Stimulated activated CD4-positive, alpha-beta T cell treated with anti-CD3 and anti-CD28 coated beads, Interleukin-12 subunit alpha, Interleukin-12 subunit beta, amount 100 ng/mL, for 48 hours (primary cell): ENCODE measurements at places on chromosomes 5 and 9.

DNA sequence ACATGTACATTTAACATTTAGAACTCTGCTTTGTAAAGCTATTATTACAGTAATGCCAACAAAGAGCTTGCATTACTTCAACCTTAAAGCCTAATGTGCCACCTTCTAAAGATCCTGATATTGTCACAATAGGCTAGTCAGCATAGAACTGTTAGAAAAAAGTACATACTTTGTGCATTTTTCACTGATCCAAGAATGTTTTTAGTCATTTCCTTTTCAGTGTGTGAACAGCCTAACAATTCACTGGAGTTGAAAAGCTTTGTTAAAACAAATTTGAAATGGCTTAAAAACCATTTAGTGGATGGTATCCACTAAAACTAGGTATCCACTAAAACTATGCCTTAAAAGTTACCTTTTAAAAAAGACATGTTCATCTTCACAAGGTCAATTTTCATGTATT lies 4.5 kb downstream of the RPS6 start:
- no peak for DNase-seq

DNA sequence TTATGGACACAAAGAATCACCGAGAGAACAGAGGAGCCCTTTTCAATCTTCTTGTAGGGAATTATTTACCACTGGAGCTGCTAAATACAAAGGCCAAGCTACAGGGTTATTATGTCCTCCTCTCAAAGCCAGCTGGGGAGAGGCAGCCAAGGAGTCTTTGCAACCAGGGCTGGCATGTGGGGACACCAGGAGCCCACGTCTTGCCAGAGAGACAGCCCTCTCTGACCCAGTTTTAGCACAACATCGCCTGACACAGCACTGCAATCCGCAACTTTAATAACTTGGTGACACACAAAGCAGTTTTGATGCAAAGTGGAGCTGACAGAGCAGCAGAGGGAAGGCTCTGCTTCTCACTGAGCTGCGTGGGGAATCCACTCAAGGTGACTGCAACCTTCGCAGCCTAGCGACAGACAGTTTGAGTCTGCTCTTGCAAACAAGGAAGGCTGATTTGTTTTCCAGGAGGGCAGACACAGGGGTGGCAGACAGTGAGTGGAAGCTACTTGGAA lies 33.6 kb downstream of the TLR4 start:
- DNase-seq: no peak

GRCh38 chr9:78238046-78239038 lies 2.5 kb downstream of the CEP78 start:
- DNase-seq: no peak

DNA sequence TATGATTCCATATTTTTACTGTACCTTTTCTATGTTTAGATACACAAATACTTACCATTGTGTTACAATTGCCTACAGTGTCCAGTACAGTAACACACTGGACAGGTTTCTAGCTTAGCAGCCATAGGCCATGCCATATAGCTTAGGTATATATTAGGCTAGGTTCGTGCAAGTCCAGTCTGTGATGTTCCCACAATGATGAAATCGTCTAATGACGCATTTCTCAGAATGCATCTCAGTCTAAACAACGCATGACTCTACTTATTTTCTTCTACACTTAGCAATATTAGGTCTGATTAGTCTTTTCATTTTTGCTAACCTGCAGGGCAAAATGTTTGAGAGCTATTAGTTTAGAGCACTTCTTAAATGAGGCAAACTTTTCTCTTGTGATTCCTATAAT lies 22.7 kb downstream of the OR2S2 start:
- DNase-seq: no peak

GRCh38 chr9:125747765-125748445 lies 732 bp downstream of the PBX3 start:
- no peak for DNase-seq

DNA sequence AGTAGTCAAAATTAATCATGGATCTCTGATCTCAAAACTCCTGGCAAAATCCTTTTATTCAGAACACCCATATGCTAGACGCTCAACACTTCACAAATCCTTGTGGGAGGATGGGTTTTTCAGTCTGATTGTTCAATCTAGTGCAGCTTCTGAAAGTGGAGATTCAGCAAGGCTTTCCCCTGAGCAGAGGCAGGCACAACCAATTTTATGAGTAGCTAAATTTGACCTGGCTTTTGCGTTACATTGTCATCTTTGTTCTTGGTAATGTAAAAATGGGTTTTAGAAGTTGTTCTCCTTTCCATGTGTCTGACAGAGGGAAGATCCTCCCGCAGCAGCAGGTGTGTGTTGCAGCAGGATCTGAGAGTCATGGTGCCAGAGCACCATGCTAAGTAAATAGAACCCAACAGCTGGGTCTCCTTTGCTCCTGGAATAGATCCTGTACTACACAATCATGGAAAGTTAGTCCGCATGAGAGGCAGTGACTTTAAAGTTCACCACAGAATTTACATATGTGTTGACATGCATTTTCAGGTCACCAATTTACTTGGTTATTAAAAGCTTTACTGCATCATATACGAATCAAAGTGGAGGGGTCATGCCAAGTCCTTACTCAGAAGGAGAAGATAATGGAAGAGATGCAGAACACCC lies 70.1 kb upstream of the MEF2C start:
- DNase-seq: no peak

- no peak for DNase-seq
Measured at GRCh38 chr9:93634311-93635185, 58.2 kb downstream of the PHF2 start.

GRCh38 chr5:37717613-37718431 lies 122.0 kb downstream of the GDNF start:
- DNase-seq: no peak

DNA sequence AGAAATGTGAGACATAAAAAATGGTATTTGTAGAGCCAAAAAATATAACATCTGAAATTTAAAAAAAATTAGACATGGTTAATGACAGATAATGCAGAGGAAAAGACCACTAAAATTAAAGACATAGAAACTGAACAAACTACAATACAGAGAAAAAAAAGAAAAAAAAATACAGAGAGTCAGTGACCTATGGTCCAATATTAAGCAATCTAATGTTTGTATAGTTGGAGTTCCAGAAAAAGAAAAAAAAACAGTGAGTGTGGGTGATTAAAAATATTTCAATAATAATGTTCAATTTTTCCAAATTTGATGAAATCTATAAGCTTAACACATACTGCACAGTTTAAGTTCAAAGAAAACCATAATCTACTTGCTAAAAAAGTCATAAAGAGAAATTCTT lies 207.6 kb downstream of the MPDZ start:
- no peak for DNase-seq

DNA sequence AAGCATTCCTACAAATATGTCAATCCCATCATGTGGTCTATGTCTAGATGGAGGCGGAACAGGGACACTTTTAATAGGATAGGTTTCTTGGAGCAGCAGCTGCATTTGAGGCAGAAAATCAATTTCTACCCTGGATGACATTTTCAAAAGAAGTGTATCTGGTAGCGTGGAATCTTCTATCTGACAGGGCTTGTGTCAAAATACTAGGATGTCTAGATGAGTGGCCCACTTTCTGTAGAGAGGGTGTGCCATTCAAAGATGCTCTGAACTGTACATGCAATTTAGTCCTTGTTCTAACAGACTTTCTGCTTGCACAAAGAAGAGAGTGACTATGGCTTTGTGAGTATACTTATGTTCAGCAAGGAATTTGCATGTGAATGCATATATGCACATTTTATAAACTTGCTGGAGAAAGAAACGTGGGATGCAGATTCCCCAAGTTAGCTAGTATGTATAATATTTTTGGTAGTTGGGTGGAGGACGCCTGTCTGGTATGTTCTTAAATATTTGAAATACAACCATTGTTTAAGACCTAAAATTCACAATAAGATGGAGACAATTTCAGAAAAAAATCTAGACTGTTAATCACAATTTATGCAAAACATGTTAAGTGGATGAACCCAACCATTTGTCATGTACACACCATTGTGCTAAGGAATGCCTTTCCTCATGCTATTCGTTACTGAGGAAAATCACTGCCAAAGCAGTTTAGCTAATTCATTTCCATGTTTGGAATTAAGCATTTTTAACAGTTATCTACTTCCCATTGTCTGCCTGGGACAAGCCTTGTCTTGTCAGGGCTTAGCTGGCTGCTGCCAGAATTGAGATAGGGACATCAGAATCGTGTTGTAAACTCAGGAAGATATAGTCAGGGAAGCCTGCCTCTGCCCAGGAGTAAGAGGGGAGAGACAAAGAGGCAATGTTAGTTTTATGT lies 129.1 kb upstream of the MEF2C start:
- no peak for DNase-seq

GRCh38 chr5:96871027-96871399 lies 5.3 kb upstream of the ERAP2 start:
- DNase-seq: no peak

DNA sequence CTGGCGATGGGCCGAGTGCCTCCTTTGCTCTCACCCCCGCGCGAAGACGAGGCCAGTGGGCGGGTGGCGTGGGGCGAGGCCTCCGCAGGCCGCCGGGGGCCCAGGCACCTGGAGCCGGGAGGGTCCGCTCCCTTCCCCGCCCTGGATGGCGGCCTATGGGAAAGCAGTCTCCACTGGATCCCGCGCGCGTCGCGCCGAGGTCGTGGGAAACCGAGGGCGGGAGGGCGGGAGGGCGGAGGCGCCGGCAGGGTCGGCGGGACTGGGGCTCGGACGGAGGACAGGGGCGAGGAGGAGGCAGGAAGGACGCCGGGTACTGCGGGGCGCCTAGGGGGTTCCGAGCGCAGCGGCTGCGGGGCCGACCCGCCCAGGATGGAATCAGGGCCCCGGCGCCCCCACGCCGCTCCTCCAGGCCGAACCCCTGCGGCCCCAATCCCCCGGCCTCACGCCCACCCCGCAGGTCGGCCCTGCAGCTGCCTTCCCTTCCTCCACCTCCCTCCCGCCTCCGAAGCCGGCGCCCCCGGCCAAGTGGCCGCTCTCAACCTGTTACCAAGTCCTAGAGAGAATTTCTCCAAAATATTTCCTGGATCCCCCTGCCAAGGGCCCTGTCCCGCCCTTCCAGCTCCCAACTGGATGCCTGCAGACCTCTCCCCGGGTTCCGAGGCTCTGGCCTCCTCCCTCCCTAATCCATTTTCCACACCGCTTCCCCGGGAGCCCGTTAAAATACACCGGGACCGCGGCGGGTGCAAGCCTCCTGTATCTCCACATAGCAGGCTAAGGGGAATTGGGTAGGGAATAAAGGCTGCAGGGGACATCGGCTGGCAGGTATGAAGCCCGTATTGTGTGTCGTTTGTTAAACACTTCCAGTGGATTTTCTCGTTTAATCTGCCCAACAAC lies 146.3 kb downstream of the ERCC6L2 start:
- DNase-seq: no peak

DNA sequence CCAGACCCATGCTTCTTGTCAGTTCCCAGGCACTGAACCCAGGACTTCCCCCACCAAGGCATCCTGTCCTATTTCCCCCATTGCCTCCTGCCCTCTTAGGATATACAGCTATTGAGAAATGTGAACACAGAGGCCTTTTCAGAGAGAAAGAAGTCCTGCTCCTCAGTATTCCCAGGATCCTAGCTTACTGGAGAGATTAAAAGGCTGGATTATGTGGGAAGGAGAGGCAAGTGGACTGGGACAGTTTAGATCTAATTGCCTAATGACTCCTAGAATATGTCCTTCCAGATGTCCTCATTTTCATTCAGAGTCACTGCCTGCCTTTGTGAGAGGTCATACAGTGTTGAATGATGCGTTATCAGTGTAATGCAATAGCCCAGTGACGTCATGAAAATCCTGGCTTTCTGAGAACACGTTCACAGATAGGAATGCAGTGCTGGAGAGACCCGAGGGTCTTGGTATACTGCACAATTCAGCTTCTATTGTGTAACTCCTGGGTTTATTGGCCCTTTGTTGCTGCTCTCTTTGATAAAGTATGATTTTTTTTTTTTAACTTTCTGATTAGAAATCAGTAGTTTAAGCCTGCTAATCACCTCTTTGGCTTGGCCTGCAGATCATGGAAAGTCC lies 26.2 kb downstream of the WWC1 start:
- no peak for DNase-seq

- DNase-seq: peak; percentile 93
Measured at GRCh38 chr9:124868511-124869465, 6.9 kb downstream of the ARPC5L start.

- peak; percentile 82 for DNase-seq
Measured at GRCh38 chr9:114662081-114662989, 4.7 kb upstream of the TEX53 start.

DNA sequence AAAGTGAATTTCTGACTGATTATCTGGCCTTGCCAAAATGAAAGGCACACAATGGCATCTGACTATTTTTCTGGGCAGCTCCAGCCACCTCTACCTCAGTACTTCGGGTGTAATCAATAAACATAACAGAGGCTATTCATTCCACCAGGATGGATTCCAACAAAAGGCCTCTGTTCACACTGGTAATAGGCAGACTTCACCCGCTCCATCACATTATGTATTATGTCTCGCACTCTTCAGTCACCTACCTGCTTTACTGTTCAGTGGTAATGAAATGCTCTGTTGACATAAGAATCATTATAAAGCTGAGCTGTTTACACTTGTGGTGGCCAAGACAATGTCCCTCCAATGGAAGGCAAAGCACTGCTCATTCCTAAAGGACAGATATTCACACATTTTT lies 1333.7 kb upstream of the WWC1 start:
- no peak for DNase-seq

DNA sequence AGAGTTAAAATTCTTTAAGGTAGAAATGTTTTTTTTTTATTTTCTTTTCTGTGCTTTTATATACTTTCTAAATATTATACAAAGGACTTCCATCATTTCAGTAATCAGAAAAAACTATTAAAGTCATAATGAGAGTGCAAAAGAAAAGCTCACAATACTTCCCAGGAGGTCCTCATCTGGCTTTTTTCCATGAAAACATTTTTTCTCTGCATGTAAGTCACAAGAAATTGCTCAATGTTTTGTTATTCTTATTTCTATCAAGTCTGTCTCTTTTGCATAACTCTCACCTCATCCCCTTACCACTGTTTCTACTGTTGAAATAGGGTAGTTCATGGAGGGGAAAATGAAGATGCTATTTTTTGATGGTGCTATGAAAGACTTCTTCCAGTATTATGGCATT lies 375.0 kb downstream of the TMEM232 start:
- DNase-seq: no peak

DNA sequence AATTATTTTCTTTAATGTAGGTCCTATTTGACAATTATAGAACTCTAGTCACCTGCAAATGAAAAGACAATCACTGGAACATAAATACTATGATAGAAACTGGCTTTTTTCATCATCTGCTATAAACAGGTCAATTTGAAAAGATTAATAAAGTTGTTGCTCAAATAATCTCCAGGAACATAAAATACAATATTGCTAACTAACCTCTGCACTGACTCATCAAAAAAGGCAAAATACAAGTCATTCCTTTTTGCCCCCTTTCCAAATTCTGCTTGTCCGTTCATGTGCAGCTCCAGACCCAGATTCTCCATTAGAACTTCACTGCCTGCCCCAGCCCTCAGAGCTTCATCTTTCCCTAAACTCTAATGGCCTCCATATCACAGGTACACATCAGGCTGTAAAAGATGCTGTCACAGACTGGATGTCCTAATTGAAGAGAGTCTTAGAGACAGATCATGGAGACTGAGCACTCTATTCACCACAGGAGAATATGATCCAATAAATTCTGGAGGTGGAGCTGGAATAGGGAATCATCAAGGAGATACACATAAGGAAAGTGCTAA lies 1.6 kb downstream of the DCTN4 start:
- DNase-seq: no peak
